Brain pericyte (primary cell): ENCODE measurements at places on chromosomes 11 and 22.

GRCh38 chr11:44096360-44097185 lies 1.1 kb downstream of the EXT2 start:
- no peak for DNase-seq

GRCh38 chr11:64364911-64365310 lies 5.9 kb downstream of the RPS6KA4 start:
- DNase-seq, result no peak

DNA sequence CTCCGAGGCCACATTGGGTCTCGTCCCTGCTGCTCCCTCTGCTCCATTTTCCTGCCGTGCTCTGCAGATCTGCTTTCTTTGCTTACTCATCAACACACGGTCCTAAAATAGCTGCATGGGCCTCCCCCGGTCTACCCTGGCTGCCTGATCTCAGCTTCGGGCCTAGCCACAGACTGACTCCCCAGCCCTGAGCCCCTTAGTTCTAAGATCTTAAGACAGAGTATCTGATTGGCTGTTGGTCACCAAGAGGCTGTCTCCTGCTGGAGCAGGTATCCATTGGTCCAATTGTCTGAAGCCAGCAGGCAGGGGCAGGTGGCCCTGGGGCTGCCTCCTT lies 53.7 kb upstream of the NECTIN1 start:
- no peak for DNase-seq

DNA sequence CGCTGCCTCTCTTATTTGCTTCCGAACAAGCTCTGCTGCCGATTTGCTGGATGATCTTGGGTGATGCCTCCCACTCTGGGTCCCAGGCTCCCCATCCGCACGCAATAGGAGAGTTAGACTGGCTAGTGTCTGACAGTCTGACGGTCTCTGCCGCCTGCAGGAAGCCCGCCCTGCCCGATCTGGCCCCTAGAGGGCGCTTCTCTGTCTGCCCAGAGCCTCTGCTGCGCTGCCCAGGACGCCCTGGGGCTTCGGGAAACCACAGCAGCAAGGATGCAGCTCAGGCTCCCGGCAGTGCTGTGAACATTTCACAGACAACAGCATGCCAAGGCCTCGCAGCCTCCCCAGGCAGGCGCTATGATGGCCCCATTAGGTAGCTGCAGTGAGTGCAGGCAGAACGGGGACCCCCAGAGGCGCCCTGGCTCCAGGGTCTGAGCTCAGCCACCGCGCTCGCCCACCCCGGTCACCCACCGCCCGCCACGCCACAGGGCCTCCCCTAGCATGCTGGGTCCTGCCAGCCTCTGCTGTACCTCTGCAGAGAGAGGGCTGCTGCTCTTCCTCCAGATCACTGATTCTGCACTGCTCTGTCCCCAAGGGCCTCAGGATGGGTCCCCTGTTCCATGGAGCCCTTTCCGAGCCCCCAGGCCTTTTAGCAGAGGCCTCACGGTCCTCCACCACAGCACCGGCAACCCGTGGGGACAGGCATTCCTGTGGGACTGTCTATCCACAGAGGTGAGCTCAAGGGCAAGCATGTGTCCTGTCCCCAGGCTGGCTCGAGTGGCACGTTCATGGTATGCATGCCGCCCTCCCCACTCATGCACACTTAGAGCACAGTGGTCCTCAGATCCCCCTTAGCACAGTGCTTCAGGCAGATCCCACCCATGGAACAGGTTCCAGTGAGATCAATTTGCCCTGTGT lies 4.3 kb upstream of the BAIAP2L2 start:
- DNase-seq, result peak; percentile 66

GRCh38 chr22:22195265-22196017 lies 49.1 kb upstream of the VPREB1 start:
- no peak for DNase-seq

GRCh38 chr11:69210310-69211035 lies 54.7 kb downstream of the SMIM38 start:
- DNase-seq, result no peak

- no peak for DNase-seq
Observed at GRCh38 chr22:37566903-37567798, 6.9 kb downstream of the CDC42EP1 start.
